Endothelial cell (in vitro differentiated cells): ENCODE measurements at places on chromosomes 2 and 18.

GRCh38 chr18:41646915-41647620 is 308.0 kb upstream of the PIK3C3 start:
- no peak for DNase-seq

DNA sequence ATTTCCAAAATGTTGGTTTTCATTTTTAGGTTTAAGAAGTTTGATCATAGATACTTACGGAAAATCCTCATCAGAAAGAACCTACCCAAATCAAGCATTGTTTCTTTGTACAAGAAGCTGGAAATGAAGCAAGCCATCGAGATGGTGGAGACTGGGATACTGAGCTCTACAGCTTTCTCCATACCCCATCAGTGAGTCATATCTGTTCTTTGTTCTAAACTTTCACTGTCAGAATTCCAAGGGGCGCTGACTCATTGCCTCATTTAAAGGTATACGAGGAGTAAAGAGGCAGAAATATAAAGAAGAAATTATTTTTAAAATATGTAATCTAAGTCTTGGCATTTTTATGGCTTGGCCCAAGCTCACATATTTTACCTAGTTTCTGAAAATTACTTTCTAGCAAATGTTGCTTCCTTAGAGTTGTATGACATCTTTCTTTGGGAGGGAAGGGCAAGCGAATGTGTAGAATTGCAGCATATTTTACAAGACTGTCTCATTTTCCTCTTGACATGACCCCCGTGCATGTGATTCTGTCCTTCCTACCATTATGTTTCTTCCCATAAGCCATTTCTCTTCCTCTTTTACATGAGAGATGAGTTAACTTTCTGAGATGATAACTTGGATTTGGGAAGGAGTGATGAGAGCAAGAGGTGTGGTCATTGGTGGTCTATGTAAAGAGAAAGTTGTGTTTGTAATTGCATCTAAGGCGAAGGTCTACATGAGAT is 41.2 kb downstream of the SLC9A4 start:
- DNase-seq: no peak

DNA sequence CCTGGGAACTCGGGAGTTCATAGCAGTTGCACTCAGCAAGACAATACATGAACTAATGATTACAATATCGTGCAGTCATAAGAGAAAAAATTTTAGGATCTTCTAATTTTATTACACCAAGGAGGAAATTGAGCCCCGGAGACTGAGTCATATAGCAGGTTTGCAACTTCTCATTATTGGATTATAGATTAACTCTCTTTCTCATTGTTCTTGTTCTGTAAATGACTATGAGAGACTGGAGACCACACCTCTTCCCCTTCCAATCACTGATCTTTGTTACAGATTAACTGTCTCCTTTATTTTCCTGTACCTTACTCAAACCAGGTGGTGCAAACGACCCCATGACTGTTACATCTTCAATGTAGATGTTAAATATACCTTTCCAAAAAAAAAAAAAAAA is 435.8 kb upstream of the DDX18 start:
- DNase-seq: no peak

DNA sequence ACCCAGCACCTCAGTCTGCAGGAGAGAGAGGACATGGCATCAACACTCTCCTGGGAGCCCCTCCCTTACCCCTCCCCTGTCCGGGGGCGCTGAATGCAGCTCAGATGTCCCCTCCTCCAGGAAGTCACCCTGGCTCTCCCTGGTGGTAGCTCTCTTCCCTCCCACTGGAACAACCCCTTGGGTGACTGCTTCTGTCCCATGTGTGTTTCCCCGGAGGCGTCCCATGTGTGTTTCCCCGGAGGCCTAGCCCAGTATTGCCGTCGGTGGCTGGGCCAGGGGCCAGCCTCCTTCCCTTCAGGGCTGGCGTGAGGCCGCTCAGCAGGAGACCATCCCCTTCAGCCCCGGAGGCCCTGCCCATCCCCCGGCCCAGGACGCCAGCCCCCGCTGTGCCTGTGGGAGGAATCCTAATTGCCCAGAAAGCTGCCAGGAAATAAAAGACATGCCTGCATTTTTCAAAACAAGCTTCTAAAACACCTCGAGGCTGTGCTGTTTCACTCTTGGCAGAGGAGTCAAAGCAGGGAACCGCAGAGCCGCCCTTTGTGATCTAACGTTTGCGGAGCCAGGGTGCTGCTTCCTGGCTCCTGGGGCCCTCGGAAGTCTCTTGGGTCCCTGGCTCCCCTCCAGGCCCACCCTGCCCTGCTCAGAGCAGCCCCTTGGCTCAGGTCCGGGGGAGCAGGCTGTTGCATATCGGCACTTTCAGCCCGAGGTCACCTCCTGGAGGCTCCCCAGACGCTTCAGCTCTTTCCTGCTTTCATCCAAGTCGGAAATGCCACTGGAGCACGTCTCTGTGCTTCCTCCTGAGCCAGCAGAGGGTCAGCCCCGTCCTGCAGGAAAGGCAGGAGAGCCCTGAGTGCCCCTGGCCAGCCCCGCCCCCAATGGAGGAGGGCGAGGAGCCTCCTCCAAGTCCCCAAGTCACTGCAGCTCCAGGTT is 11.4 kb downstream of the SNED1 start:
- peak; percentile 65 for DNase-seq

- no peak for DNase-seq
These were observed 24.8 kb upstream of the ACYP2 start for GRCh38 chr2:54090521-54091117.
